ENCODE measurements at places on chromosomes 12 and 14.
A peak's percentile ranks its signal among the peaks of the same experiment; 100 is the strongest.

DNA sequence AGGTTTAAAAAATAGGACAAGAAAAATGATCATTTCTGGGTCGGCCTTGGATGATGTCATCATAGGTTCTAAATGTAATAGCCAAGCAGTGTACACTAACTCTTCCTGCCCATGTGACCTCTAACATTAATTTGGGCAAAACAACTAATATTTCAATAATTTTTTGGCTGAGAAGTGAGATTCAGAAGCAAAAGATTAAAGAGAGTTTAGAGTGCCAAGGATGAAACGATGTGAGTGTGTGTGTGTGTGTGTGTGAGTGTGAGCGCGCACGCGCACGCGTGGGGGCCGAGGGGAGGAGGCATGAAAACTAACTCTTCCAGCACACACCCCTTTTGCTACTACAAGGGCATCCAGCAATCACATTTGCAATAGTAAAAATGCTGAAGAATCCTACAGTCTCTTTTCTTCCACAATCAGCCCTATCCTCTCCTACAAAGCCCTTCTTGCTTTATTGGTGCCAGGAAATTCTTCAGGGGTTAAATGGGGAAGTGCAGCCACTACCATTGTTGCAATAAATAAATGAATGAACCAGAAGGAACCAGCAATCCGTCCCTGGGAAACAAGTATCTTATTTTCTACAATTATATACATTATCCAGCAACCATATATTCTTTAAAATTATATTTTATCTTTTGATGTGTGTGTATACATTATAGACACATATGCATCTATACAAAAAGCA is 52.9 kb downstream of the PEBP1 start:
- no peak for DNase-seq

GRCh38 chr12:49335955-49336644 is 888 bp downstream of the C1QL4 start:
- no peak for DNase-seq

GRCh38 chr12:88935856-88936255 is 355.6 kb upstream of the KITLG start:
- DNase-seq = no peak

DNA sequence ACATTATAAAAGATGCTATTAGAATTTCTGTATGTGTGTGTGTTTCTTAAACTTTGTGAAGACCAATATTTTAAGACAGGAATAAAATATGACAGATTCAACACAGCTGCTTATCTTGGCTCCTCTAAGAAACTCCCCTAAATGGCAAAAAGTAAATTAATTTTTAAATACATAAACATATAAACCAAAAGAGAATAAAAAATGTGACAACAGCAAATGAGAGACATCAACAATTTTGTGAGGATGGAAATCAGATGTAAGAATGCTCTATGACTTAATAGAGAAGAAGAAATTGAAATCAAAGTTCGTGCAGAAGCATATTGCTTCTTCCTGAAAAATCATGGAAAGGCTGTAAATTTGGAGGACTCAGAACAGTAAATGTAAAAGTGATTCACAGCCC is 1083.8 kb downstream of the FLRT2 start:
- no peak for DNase-seq

GRCh38 chr14:100891051-100891450 is 12.5 kb downstream of the RTL1 start:
- no peak for DNase-seq

GRCh38 chr12:78725951-78726580 is 138.5 kb upstream of the SYT1 start:
- no peak for DNase-seq

GRCh38 chr14:103629503-103630121 is 601 bp downstream of the KLC1 start:
- peak; percentile 65 for DNase-seq

DNA sequence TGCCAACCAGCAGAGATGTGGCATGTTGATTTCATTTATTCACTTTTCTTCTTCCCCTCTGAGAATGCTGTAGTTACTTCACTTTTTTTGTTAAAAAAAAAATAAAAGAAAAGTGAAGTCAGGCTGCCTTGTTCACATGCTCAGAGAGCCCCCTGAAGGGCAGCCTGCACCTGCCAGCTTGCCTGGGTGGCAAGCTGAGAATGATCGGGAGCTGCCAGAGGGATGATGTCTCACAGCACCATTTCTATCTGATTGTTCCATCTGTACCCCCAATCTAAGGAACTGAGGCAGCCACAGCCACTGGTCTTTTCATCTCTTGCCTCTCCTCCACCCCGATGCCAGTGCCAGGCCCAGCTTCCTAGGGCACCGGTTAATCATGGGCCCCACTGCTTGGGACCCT is 118.2 kb downstream of the TSPAN9 start:
- DNase-seq = no peak

DNA sequence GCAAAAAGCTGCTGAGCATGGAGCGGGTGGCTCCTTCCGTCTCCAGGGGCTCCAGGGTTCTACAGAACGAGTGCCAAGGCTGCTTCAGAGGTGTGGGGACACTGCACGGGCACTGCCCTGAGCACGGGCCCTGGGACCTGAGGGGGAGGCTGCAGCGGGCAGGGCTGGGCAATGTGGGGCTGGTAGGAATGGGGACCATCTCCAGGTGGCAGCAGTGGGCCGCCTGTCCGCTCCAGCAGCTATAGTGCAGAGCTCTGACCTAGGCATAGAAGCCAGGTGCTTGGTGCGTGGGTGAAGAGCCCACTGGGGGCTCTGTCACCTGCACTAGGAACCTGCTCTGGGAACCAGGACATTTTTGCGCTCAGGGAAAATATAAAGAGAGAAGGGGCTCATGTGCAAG is 22.3 kb downstream of the HDAC7 start:
- peak; percentile 46 for DNase-seq

DNA sequence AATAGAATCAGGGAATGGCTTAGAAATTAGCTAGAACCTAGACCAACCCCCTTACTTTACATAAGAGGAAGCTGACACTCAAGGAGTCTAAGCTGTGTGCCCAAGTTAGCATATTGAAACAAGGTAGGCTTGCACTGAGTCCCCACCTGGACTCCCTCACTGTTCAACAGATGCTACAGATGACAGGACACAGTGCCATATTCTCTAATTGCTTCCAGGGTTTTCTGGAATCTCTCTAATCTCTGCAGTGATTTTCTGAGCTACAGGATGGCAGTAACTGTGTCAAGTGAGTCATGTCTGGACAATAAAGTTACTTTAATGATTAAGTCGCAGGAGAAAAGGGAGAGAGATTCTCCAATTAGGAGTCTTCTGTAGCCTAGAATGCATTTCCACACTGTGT is 35.8 kb downstream of the AKAP6 start:
- DNase-seq = no peak

GRCh38 chr12:46266382-46266791 is 2.5 kb downstream of the SLC38A1 start:
- peak; percentile 39 for DNase-seq

DNA sequence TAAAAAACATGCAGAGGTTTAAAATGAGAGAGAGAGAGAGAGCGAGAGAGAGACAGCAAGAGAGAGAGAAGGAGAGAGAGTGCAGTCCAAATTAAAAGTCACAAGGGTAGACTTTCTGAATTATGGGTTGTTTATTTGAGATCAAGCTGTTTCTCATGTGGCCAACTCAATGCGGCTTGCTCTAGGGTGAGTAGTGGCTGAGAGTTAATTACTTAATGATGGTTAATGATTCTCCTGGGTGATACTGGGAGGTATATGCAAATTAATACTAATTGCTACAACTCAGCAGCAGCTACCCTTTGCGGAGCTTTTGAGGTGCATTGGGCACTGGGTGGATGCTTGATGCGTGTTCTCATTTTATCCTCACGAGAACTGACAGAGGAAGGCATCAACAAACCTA is 122.1 kb upstream of the NOS1 start:
- no peak for DNase-seq

- no peak for DNase-seq
Observed at GRCh38 chr12:127245009-127245408, 1022.0 kb upstream of the TMEM132C start.

DNA sequence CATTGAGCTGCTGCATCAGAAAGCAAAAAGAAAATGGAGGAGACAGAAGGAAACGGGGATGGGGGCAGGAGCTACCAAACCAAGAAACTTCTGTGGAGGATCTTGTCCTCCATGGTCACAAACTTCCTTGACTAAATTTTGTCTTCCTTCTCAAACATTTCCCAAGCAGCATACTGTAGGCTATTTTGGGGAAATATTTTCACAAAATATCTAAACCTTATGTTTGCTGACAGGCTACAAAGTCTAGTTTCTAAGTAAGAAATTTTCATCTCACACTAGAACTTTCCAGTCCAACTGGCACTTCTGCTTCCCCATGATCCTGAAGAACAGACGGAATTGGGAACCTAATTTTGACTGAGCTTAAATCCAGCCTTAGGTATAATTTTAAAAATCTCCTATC is 552.0 kb downstream of the SNAPC1 start:
- no peak for DNase-seq

DNA sequence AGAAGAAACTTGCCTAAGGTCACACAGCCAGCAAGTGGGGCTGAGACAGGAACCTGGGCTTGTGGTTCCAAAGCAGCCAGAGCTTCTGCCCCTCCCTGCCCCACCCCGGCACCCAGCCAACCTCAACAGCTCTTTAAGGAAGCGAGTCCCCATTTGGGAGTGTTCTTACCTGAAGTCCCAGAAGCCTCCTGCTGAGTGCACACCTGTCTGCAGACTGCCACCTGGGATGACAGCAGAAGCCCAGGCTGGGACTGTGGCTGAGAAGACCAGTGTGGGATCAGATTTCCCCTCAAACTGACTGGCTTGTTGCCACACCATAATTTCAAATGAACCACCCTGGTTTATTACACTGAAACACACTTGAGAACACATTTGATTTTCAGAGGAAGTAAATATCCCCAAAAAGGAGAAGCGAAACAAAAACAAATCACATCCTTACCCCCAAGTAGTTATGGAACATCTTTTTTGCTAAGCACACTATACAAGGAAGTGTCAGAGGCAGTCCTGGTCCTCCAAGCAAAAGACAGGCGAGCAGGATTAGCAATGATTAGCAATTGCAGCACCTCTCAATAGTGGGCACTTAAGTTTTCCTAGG is 6.3 kb upstream of the RIN3 start:
- peak; percentile 30 for DNase-seq

DNA sequence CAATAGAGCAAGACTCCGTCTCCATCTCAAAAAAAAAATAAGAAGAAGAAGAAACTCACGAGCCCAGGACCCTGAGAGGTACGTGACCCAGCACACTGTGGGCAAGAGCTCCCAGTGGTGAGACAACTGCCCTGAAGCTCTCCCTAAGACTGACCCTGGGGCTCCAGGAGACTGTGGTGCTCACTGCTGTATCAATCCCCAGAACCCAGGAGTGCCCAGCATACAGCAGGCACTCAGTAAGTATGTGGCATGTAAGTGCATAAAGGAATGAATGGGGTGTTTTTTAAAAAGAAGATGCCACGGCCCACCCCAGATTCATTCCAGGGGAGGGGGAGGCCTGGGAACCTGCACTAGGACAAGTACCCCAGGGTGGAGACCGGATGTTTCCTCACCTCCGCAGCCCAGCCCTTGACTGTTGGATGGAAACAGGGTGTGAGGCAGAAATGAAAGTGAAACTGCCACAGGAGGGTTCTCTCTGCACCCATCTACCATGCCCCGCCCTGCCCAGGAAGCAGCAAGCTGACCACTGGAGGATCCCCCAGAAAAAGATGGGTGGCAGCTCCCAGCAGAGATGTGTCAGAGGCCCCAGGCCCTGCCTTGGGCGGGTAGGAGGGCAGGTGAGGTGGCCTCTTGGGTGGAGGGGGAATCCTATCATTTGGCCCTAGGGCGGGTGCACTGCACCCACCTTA is 12.2 kb downstream of the ITPK1 start:
- peak; percentile 89 for DNase-seq

DNA sequence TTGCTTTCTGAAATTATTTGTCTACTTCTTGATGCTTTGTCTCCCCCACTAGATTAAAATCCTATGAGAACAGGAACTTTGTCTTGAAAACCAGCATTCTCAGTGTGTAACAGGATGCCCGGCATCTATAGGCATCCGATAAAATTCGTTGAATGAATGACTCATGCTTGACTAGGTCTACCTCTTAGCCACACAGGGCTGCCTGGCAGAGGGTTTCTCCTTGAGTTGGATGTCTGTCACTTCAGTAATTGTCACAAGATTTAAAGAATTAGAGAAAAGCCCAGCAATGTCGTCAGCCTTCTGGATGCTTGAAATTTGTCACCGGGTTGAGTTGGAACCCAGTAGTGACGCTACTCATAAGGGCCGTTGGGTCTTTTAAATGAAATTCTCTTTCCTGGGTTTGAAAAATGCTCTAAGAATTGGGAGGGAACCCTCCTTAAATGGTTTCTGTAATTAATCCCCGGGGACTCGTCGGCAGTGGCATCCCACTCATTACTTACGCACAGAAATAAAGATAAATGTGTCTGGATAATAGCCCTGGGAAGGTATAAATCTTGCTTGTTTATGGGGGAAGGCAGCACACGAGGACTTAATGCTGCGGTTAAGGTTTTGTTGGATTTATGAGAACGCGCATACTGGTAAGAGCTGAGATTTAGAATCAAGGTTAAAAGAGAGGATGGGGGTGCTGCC is 194.1 kb downstream of the AACS start:
- DNase-seq = no peak

- peak; percentile 66 for DNase-seq
Observed at GRCh38 chr14:77067632-77068516, 30.2 kb upstream of the CIPC start.

DNA sequence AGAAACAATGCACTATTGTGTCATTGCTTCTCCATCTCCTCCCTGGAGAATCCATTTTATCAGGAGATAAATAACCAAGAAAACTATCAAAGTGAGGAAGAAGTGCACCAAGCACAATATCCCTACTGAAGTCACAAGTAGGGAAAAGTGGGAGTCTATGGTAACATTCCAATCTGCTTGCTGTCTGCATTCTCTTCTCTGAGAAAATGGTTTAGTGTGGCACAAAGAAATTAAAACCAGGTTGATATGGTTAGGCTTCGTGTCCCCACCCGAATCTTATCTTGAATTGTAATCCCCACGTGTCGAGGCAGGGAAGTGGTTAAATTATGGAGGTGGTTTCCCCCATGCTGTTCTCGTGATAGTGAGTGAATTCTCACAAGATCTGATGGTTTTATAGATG is 209.7 kb downstream of the PRKD1 start:
- DNase-seq = no peak

DNA sequence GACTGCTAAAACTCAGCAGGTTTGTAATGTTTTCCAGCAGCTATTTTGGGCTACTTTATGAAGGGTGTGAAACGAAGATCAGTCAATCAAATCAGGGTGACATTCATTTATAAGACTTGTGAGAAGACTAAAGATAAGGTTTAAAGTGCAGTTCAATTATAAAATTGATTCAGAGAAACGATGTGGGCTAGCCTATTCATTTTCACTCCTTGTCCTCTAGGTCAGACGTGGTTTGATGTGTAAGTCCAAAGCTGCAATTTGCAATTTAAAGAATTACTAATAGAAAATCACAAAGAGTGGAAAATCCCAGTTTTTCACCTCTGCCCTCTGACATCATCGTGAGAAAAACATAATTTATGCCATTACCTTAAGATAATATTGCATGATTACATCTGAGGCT is 243.5 kb upstream of the NOVA1 start:
- no peak for DNase-seq

GRCh38 chr14:25056688-25057078 is 6.7 kb upstream of the STXBP6 start:
- no peak for DNase-seq
